ENCODE measurements at places on chromosomes 7 and 10.

DNA sequence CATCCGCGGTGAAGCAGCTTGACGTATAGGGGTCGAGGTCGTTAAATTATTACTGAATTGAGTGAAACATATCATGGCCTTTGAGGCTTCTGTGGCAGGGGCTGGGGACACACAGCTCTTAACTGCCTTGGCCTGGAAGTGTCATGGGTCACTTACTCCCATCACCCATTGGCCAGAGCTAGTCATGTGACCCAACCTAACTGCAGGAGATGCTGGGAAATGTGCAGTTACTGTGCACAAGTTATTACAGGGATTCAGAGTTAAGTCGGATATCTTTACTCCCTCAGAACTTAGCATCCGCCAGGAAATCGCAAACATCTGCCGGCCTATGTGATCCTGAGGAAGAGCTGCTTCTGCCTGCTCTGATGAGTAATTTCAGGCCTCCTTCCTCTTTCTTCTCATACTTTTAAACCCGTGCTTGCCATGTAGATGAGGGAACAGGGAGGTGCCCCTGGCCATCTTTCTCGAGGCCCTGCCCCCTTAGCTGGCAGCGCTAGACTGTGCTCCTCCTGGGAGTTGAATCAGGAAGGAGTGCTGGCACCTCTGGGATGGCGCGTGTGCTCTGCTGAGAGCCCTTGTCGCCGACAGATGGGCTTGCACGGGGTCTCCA lies 203.6 kb downstream of the TCF7L2 start:
- no peak for DNase-seq

- no peak for DNase-seq
Observed at GRCh38 chr10:128539510-128540127, 413.4 kb upstream of the MKI67 start.

DNA sequence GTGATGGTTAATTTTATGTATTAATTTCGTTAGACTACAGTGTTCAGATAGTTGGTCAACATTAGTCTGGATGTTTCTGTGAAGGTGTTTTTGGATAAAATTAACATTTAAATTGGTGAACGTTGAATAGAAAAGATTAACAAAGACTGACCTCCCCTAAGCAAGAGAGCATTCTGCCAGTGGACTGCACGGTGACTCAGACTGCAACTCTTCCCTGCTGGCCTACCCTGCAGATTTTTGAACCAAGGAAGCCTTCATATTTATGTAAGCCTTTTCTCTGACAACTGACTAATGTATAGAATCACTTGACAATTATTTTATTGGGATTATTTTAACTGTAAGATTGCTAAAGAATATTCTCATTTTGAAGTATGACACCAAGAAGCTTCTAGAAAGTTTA lies 7.9 kb upstream of the ZNF248 start:
- no peak for DNase-seq

- DNase-seq: no peak
Observed at GRCh38 chr10:93867525-93867924, 26.3 kb upstream of the SLC35G1 start.

DNA sequence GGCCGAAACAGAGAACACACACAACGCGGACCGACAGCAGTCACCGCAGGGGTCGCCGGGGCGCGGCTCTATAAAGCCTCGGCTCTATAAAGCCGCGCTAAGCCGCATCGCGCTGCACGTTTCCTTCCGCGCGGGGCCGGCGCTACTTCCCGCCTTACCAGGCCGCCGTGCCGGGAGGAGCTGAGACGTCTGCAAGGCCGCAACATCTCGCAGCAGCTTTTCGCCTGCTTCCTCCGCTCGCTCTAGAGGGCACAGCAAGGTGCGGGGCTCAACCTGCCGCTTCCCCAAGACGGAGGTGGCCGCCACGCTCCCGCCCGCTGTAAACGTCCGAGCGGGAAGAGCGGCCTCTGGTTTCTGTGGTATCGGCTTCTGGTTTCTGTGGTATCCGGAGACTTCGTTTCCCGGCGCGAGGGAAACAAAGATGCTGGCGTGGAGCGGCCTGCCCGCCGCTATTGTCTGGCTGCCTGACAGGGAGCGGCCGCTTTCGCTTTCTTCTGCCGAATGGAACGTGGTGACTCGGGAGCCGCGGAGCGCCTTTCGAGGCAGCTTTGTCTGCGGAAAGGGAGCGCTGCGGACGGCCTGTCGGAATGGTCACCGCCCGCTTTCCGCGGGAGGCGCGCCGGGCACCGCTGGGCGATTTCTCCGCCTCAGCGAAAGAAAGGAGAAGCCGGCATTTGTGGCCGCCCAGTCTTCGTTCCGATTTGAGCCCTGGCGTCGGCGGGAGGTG lies 91.8 kb downstream of the SPAG6 start:
- peak; percentile 95 for DNase-seq

- DNase-seq: peak; percentile 84
Observed at GRCh38 chr7:94183289-94183749, 179.2 kb upstream of the BET1 start.

DNA sequence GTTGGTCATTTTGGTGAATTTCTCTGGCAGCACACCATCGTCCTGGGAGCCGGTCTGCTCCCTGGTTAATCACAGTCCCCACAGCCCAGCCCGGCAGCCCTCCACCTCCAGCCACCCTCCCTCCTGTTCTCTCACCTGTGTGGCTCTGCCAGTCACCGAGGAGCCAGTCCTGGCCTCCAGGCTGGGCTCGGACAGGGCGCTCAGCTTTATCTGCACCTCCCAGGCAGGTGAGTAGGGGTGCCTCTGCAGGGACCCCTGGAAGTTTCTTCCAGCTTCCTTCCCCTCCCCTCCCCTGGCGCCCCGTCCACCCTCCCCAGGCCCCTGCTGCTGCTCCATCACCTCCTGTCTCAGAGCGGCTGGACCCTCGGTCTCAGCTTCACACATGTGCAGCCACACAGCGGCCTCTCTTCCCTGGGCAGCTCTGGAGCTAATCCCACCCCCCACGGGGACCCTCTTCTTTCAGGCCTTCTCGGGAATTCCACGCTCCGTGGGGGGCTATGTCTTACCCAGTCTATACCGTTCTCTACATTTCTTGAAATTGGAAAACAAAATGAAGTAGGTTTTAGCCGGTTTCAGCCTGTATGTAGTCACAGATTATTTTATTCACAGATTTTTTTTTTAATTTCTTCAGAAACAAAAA lies 213.9 kb upstream of the PPP2R2D start:
- no peak for DNase-seq

GRCh38 chr10:73522263-73522662 lies 26.4 kb upstream of the PPP3CB start:
- no peak for DNase-seq

DNA sequence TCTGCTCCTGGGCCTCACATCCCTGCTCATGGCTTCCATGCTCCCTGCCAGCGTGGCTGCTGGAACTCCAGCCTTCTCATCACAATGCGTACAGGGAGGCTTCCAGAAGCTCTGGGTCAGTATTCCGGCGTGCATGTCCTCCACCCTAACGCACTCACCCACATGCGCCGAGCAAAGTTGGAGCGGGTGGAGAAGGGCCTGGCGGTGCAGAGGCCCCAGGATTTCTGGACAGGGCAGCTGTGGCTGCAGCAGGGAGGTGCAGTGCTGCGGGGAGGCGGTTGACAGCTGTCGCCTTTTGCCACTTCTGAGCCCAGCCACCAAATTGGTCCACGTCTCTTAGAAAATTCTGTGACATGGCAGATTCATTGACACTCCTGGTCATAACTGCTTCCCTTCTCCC lies 33.6 kb upstream of the FAM20C start:
- DNase-seq: no peak

GRCh38 chr10:6689036-6689435 lies 109.0 kb upstream of the PRKCQ start:
- no peak for DNase-seq

DNA sequence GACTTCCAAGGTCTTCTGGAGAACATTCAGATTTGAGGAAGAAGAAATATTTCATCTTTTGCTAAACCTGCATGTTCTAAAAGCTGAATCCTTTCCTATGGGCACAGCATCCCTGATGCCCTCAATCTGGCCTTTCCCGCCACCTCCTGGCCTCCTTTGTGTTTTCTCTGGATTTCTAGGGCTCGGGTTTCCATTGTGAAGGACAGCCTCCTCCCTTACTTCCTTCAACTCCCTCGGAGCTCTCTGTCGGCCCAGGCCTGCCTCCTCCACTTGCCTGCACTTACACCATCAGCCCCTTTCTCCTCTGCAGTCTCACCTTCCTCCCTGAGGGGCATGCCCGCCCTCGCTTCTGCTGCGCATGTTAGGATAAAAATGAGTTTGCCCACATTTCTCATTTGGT lies 75.4 kb downstream of the WIPF3 start:
- no peak for DNase-seq

DNA sequence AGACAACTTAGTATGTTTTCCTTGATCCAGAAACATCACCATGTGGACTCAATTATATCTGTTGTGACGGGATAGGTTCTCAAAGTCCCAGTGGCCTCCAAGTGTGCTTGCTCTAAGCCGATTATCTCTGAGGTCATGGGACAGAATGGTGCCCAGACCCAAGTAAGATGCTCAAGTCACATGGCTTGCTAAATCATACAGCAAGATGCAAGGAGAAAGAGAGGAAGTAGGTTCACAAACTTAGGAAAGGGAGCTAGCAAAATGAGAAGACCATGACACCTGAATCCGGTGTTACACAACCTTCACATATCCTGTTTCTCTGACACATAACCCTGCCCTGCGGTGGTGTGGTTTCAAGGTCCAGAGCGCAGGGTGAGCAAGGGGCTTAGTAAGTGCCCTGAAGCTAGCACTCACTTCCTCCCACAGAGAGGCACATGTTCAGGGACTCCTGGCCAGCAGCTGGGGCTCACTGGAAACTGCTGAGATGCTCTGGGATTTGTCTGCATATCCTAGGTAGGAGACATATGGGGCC lies 590.9 kb upstream of the ANKRD30A start:
- peak; percentile 81 for DNase-seq

DNA sequence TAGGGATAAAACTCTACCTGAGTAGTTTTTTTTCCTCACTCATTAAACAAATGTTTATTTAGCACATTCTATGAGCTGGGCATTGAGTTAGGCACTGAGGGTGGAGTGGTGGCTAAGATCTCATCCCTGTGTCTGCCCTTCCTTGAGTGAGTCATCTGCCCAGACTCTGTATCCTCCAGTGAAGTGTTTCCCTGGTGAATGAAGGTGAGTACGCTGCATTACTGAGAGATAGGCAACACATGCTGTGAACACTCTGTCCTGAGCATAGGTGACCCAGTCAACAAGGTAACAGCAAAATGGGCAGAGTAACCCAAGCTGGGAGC lies 5.8 kb downstream of the PITX3 start:
- no peak for DNase-seq

GRCh38 chr10:125030567-125031197 lies 88.8 kb downstream of the ZRANB1 start:
- DNase-seq: no peak
